Effector memory CD8-positive, alpha-beta T cell (primary cell): ENCODE measurements at places on chromosomes 11 and 22.

DNA sequence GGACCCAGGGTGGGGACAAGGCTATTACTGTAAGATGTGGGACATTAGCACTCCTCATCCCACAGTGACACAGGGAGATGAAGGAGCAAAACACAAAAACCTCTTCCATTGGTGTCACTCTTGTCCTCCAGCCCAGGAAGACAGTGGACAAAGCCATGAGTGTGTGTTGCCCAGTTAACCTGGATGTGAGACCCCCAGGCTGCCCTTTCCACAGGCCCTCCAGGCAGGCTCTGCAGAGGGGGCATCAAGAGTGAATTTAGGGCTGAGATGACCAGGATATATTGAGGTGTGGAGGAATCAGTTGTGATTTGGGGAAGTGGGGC, 111.3 kb downstream of the GGTLC2 start:
- peak overlapping the region; percentile 93 for H3K4me3 ChIP-seq
- H3K27me3 ChIP-seq = no peaks in the 10 kb centered on the region
- peaks cover 17% of the 10 kb centered on the region for H3K36me3 ChIP-seq
- H3K4me1 ChIP-seq = peaks cover 79% of the 10 kb centered on the region

GRCh38 chr11:94417386-94417987, 16.3 kb upstream of the GPR83 start:
- DNase-seq = no peak
- peak overlapping the region; percentile 16 for H3K27ac ChIP-seq
- H3K4me1 ChIP-seq = no peaks in the 10 kb centered on the region
- H3K36me3 ChIP-seq = peaks cover 13% of the 10 kb centered on the region
- H3K27me3 ChIP-seq = no peaks in the 10 kb centered on the region
- H3K4me3 ChIP-seq = no peak overlapping the region

DNA sequence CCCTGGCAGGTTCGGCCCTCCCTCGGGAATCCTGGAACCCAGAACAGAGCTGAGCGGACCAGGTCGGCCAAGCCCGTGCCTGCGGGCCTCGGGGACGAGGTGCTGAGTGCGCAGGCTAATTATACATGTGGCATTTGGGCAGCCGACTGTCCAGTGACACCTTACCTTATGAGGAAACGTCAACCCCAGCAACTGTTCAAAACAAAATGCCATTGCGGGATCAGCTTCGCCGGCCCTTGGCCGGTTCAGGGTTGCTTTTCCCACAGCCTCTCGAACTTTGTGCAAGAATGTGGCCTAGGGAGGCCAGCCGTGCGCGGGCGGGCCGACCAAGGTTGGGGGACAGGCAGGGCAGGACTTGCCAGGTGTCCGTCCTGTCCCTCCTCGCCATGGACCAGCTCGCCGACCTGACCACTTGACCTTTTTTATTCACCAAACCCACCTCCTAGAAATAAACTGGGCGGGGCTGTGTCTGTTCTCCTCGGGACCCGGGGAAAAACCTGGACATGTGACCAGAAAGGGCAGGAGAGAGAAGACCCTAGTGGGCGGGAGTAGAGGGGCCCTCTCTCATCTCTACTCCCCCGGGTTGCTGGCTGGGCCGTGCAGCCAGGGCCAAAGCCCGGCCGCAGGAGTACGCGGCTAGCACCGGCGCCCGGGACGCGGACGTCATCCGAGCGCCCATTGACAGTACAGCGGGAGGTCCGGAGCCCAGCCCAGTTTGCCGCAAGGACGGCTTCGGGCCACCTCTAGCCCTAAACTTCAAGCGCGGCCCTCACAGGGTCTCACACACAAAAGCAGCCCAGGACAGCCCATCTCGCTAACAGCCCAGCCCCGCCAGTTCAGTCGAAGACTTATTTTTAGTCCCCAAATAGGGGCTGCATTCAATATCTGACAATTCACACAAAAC, 134.3 kb upstream of the C11orf58 start:
- peaks cover 18% of the 10 kb centered on the region for H3K4me1 ChIP-seq
- peaks cover 5% of the 10 kb centered on the region for H3K36me3 ChIP-seq
- H3K27me3 ChIP-seq = peaks cover 42% of the 10 kb centered on the region
- H3K4me3 ChIP-seq = peak overlapping the region; percentile 63

GRCh38 chr11:107263844-107264563, 193.6 kb downstream of the CWF19L2 start:
- no peak overlapping the region for H3K27ac ChIP-seq
- no peaks in the 10 kb centered on the region for H3K36me3 ChIP-seq
- H3K4me3 ChIP-seq = no peak overlapping the region
- no peak for DNase-seq
- H3K27me3 ChIP-seq = peaks cover 13% of the 10 kb centered on the region

GRCh38 chr22:30878516-30879414, 89.8 kb downstream of the MORC2 start:
- H3K4me3 ChIP-seq = no peak overlapping the region
- H3K36me3 ChIP-seq = no peaks in the 10 kb centered on the region
- H3K27ac ChIP-seq = peak overlapping the region; percentile 65
- H3K4me1 ChIP-seq = no peaks in the 10 kb centered on the region

- peaks cover 2% of the 10 kb centered on the region for H3K36me3 ChIP-seq
- no peak for DNase-seq
- H3K27me3 ChIP-seq = no peaks in the 10 kb centered on the region
- no peaks in the 10 kb centered on the region for H3K4me1 ChIP-seq
- no peak overlapping the region for H3K4me3 ChIP-seq
- no peak overlapping the region for H3K27ac ChIP-seq
Measured at GRCh38 chr11:131430473-131431208, 60.2 kb downstream of the NTM start.

GRCh38 chr11:89612096-89612495, 98.0 kb upstream of the TRIM77 start:
- H3K4me3 ChIP-seq = no peak overlapping the region
- no peaks in the 10 kb centered on the region for H3K4me1 ChIP-seq
- no peaks in the 10 kb centered on the region for H3K27me3 ChIP-seq
- no peak overlapping the region for H3K27ac ChIP-seq

GRCh38 chr11:46743693-46744339, 24.8 kb downstream of the F2 start:
- H3K4me1 ChIP-seq = no peaks in the 10 kb centered on the region
- no peak overlapping the region for H3K4me3 ChIP-seq

DNA sequence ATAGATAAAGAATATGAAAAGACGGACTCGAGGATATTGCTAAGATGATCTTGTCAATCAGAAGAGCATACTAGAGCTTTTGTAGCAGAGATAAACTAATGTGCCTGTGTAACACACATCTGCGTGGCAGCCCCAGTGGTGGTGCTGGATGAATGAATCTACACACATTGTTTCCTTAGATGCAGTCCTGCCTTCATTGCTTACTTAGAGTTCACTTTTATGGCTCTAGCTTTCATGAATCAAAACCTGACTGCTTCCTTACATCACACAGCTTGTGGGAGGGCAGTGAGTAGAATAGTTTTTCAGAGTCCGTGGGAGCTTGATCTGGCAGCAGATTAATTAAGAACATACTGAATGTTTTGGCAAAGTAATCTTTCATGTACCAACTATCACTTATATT, 83.7 kb downstream of the EXT2 start:
- H3K4me3 ChIP-seq = no peak overlapping the region
- no peak overlapping the region for H3K27ac ChIP-seq
- peaks cover 5% of the 10 kb centered on the region for H3K36me3 ChIP-seq
- no peak for DNase-seq
- no peaks in the 10 kb centered on the region for H3K27me3 ChIP-seq

- peaks cover 8% of the 10 kb centered on the region for H3K4me1 ChIP-seq
- H3K36me3 ChIP-seq = peaks cover 6% of the 10 kb centered on the region
- H3K4me3 ChIP-seq = no peak overlapping the region
Measured at GRCh38 chr11:128884703-128885338, 6.3 kb upstream of the KCNJ5 start.

DNA sequence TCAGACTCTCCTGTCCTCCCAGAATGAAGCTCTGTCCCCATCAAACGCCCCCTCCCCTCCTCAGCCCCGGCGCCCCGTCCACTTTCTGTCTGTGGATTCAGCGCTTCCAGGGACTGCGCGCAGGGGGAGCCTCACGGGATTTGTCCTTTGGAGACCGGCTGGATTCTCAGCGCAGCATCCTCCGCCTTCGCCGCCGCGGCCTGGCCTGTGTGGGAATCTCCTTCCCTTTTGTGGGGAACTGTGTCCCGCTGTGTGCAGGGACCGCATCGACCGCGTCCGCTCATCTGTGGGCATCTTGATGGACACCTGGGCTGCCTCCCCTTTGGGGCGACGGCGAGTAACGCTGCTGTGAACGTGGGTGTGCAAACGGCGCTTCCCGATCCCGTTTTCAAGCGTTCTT, 1.1 kb upstream of the SCT start:
- H3K4me1 ChIP-seq = peaks cover 20% of the 10 kb centered on the region
- H3K27me3 ChIP-seq = peaks cover 36% of the 10 kb centered on the region
- H3K27ac ChIP-seq = peak overlapping the region; percentile 74
- peaks cover 32% of the 10 kb centered on the region for H3K36me3 ChIP-seq
- H3K4me3 ChIP-seq = peak overlapping the region; percentile 67

- H3K4me3 ChIP-seq = no peak overlapping the region
- H3K4me1 ChIP-seq = no peaks in the 10 kb centered on the region
- DNase-seq = no peak
- no peaks in the 10 kb centered on the region for H3K36me3 ChIP-seq
- no peak overlapping the region for H3K27ac ChIP-seq
Measured at GRCh38 chr11:90256404-90257157, 33.7 kb upstream of the CHORDC1 start.

- DNase-seq = no peak
- peaks cover 52% of the 10 kb centered on the region for H3K27me3 ChIP-seq
- H3K36me3 ChIP-seq = peaks cover 2% of the 10 kb centered on the region
- no peaks in the 10 kb centered on the region for H3K4me1 ChIP-seq
- no peak overlapping the region for H3K4me3 ChIP-seq
- H3K27ac ChIP-seq = no peak overlapping the region
Measured at GRCh38 chr11:102936864-102937509, 18.5 kb downstream of the MMP13 start.

GRCh38 chr11:118606157-118606843, 1.1 kb upstream of the PHLDB1 start:
- DNase-seq = no peak
- H3K27me3 ChIP-seq = peaks cover 9% of the 10 kb centered on the region
- peak overlapping the region; percentile 85 for H3K4me3 ChIP-seq
- H3K36me3 ChIP-seq = peaks cover 32% of the 10 kb centered on the region
- H3K27ac ChIP-seq = peak overlapping the region; percentile 86
- peaks cover 22% of the 10 kb centered on the region for H3K4me1 ChIP-seq

DNA sequence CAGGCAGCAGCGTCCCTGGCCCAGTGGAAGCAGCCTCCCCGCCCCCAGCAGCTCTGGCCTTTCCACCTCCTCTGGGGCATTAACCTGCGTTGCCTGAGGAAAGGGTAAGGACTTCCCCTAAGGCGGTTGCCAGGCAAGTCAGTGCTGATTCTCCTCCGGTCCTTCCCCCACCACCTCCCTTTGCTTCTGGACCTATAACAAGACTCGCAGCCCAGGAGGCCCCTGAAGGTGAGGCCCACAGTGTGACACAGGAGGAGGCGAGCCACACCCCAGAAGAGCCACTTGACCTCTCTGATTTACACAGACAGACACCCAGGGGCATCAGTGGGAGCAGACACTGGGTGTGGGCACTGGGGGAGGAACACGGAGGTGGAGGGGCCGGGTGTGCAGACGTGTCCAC, 35.4 kb downstream of the ASCL2 start:
- H3K27me3 ChIP-seq = peaks cover 32% of the 10 kb centered on the region
- H3K4me1 ChIP-seq = no peaks in the 10 kb centered on the region
- no peak overlapping the region for H3K27ac ChIP-seq

- DNase-seq = no peak
- H3K4me3 ChIP-seq = no peak overlapping the region
- peaks cover 6% of the 10 kb centered on the region for H3K4me1 ChIP-seq
- no peak overlapping the region for H3K27ac ChIP-seq
- H3K36me3 ChIP-seq = no peaks in the 10 kb centered on the region
- peaks cover 31% of the 10 kb centered on the region for H3K27me3 ChIP-seq
Measured at GRCh38 chr11:8030526-8031247, 43.5 kb downstream of the EIF3F start.

- H3K27ac ChIP-seq = peak overlapping the region; percentile 5
- peaks cover 59% of the 10 kb centered on the region for H3K36me3 ChIP-seq
- peak overlapping the region; percentile 42 for H3K4me3 ChIP-seq
- no peaks in the 10 kb centered on the region for H3K27me3 ChIP-seq
- no peak for DNase-seq
Measured at GRCh38 chr11:59611570-59612565, 3.7 kb downstream of the OSBP start.

- no peaks in the 10 kb centered on the region for H3K36me3 ChIP-seq
- peaks cover 3% of the 10 kb centered on the region for H3K4me1 ChIP-seq
- H3K27me3 ChIP-seq = no peaks in the 10 kb centered on the region
- H3K4me3 ChIP-seq = no peak overlapping the region
- no peak overlapping the region for H3K27ac ChIP-seq
Measured at GRCh38 chr11:2424811-2425495, 19.4 kb downstream of the TRPM5 start.

DNA sequence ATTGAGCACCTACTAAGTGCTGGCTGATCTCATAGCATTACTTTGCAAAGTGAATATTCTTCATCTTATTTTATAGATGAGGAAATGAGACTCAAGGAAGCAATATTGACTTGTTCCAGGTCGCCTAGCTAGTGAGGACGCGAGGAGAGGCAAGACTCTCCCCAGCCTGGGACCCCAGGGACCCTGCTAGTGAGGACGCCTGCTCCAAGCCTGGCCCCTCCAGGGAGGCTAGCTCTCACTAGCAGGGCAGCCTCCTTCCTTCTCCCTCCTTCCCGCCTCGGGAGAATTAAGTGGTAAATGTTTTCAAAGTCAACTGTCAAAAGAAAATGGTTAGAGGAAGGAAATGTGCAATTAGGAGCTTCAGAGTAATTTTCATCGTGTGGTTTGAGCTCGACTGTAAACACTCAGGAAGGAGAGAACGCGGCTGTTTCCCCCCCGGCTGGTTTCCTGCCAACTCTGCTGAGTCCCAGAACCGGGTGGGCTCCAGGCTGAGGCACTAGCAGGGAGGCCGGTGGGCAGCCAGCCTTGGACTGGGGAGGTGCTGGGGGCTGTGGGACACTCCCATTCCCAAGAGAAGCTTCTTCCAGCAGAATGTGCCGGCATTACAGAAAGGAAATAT, 17.9 kb downstream of the MYEOV start:
- peak overlapping the region; percentile 85 for H3K27ac ChIP-seq
- peak; percentile 18 for DNase-seq
- no peaks in the 10 kb centered on the region for H3K36me3 ChIP-seq
- peak overlapping the region; percentile 71 for H3K4me3 ChIP-seq

DNA sequence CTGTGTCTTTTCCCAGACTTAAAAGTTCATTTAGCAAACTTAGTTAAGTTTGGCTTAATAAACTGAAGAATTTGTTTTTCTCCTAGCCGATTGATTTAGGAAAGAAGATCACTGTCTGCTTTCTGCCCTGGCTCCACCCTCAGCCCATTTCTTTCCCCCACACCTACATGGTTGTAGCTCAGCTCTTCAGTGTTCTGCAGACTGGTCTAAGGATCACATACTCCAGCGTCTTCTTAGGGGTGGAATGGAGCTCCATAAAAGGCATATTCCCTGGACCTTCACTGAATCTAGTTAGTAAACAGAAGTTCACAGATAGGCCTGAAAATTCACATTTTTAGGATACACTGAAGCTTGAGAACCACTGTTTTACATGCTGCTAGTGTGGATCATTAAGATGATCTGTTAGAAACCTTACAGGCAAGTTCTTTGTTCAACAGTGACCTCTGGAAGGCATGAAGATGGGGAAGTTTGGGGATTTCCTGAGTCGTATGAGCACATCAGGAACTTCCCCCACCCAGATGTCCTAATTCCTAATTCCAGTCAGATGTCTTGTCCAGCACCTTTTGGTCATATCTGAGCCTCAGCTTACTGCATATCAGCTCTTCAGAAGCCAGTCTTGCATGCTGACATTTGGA, 16.8 kb downstream of the PIWIL4 start:
- H3K27me3 ChIP-seq = no peaks in the 10 kb centered on the region
- no peak for DNase-seq
- no peaks in the 10 kb centered on the region for H3K4me1 ChIP-seq
- no peak overlapping the region for H3K27ac ChIP-seq
- H3K4me3 ChIP-seq = no peak overlapping the region
- no peaks in the 10 kb centered on the region for H3K36me3 ChIP-seq

GRCh38 chr22:43331069-43331451, 12.1 kb downstream of the SCUBE1 start:
- no peak for DNase-seq
- no peak overlapping the region for H3K27ac ChIP-seq
- peaks cover 9% of the 10 kb centered on the region for H3K27me3 ChIP-seq
- no peaks in the 10 kb centered on the region for H3K36me3 ChIP-seq
